ENCODE measurements at places on chromosomes 7 and 10. TPM values are rescaled to one million over a fixed set of nuclear protein-coding genes. Genes with fewer than 3 reads are reported as not detected.

CRHR2 gene
- total RNA-seq, result 0.20 TPM

TMEM139 gene
- total RNA-seq, result 1.1 TPM

- no peak for DNase-seq
These were observed 64.6 kb downstream of the ARL5B start for GRCh38 chr10:18723801-18724200.

GRCh38 chr10:34769899-34770298 is 45.2 kb downstream of the PARD3 start:
- DNase-seq, result no peak

- no peak for DNase-seq
These were observed 791.2 kb downstream of the GRID1 start for GRCh38 chr10:85575441-85575840.

DNA sequence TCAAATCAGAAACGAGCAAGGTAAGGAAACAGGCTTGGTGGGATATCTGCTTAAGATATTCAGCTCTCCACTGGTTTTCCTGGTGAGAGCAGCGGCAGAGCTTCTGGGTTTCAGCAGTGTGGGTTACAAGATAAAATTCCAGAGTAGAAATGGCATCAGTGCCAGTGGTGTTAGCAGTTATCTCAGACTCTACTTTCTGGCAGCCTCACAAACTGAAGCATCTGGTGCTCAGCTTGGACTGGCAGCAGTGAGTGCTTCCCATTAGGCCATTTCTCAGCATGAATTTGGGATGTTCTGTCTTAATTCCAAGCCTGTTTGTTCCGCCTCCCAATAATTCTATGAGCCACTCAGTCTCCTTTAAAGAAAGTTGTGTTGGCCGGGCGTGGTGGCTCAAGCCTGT is 6.9 kb upstream of the GSTO2 start:
- no peak for DNase-seq

MRLN gene
- 15.7 TPM for total RNA-seq

DNA sequence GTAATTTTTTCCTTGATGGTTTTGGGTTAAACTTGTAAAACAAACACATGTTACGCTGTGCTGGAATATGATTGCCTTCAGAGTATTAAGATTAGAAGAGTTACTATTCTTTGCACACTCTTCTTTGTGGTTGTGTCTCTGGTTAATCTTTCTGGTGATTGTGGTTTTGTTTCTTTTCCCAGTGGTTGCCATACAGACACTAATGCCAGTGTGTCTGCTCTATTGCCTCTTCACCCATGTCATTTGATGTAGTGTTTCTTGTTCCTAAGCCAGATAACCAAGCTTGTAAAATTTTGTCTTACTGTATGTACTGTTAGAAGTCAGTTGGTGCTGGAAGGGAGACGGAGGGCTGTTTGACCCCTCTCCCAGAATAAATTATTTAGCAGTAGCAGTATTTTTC is 124.8 kb downstream of the PHTF2 start:
- no peak for DNase-seq

POLR2J2 gene
- total RNA-seq, result 3.6 TPM
